IgD-negative memory B cell (primary cell): ENCODE measurements at places on chromosomes 1 and 21. TPM values are rescaled to one million over a fixed set of nuclear protein-coding genes. Genes with fewer than 3 reads are reported as not detected.

The OR2T2 gene
- not detected for polyA plus RNA-seq

The KRTAP19-1 gene
- polyA plus RNA-seq, result not detected

The MYOC gene
- not detected for polyA plus RNA-seq

The SLC2A5 gene
- 10.0 TPM for polyA plus RNA-seq

The CADM3 gene
- polyA plus RNA-seq, result 0.13 TPM
